ENCODE measurements at places on chromosomes 6 and 20. TPM values are rescaled to one million over a fixed set of nuclear protein-coding genes. Genes with fewer than 3 reads are reported as not detected.

The OOEP gene
- total RNA-seq, result not detected

The IGF2R gene
- 160 TPM for total RNA-seq

GRCh38 chr20:33730946-33731692, 677 bp upstream of the ZNF341 start:
- no peak for DNase-seq

DNA sequence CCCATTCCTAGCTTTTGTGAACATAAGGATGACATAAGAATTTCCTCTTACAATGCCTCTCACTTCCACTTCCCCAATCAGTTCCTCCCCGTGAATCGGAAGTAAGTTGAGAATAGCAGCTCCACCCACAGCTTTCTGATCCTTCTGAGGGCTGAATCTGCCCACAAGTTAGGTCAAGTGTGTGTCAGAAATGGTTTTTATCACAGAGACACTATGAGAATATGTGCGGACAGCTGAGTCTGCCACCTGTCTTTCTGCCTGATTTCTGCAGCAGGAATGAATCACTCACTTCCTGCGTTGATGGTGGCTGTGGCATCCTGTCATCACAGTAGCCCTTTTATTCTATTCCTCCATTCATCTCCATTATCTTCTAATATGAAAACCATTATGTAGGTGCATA, 70.2 kb downstream of the RIN2 start:
- peak; percentile 72 for DNase-seq

Data from MCF 10A (cell line).